ENCODE measurements at places on chromosomes 7 and 10.

DNA sequence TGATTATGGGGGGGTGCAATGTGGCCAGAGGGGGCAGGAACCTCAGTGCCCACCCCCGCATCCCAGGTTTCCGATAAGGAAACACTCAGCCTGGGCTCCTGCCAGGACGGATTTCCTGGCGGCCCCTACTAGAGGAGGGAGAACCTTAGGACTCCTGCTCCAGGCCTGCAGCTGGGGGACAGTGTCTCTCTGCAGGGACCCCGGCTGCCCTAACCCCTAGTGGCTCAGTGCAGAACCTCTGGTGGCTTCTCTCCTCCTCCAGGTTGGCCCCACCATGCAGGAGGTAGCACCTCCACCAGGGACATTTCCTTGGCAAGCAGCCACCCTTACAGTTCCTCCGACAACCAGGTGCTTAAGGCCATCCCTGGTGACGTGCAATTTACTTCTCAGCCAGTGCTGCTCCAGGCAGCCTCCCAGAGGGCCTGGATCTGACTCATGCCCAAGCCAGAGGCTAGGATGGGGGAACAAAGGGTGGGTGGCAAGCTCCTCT is 31.9 kb downstream of the SH2B2 start:
- no peak for DNase-seq

GRCh38 chr7:41709621-41710020 is 6.7 kb upstream of the INHBA start:
- no peak for DNase-seq

GRCh38 chr10:18665815-18666558 is 6.8 kb downstream of the ARL5B start:
- no peak for DNase-seq

DNA sequence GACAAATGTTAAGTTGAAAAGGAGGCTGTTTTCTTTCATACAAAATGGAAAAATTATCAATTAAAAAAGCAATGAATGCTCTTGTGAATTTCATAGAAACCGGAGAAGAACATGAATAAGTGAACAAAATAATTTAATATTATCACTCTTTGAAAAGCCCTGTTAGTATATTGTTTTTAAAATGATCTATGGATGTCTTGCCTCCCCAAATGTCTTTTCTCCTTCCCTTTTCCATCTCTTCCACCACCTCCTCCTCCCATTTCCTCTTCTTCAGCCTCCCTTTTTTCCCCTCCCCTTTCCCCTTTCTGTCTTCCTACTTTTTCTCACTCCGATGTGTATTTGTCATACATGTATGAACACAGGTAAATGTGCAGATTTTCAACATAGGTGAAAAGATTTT is 234.7 kb downstream of the MALRD1 start:
- no peak for DNase-seq

DNA sequence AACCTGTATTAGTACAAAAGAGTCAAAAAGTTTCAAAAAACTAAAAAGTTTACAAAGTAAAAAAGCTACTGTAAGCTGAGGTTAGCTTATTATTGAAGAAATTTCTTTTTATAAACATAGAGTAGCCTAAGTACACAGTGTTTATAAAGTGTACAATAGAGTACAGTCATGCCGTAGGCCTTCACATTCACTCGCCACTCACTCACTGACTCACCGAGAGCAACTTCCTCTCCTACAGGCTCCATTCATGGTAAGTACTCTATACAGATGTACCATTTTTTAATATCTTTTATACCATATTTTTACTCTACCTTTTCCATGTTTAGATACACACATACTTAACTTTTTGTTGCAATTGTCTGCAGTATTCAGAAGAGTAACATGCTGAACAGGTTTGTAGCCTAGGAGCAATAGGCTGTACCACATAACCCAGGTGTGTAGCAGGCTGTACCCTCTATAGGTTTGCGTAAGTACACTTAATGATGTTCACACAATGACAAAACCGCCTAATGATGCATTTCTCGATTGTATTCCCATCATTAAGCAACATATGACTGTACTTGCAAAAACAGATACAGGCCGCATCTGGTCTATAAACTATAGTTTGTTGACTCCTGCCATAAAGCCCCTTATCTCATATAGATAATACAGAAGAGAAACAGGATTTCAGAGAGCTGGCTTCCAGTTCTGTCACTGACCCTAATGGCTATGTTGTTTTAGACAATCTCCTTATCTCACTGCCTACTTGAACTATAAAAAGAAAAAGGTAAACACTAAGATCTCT is 438.8 kb downstream of the HTR7 start:
- no peak for DNase-seq

DNA sequence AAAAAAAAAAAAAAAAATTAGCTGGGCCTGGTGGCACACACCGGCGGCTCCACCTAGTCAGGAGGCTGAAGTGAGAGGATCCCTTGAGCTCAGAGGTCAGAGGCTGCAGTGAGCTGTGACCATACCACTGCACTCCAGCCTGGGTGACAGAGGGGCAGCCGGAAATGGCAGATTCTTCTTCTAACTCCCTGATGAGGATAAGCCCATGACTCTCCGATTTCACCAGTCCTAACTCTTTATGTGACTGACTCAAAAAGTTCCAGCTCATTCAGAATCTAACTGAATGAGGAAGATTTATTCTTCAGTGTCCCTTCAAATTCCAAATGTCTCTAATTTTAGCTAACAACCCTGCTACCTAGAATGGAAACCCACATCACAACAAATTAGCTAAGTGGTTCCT is 4.2 kb downstream of the C10orf67 start:
- no peak for DNase-seq

DNA sequence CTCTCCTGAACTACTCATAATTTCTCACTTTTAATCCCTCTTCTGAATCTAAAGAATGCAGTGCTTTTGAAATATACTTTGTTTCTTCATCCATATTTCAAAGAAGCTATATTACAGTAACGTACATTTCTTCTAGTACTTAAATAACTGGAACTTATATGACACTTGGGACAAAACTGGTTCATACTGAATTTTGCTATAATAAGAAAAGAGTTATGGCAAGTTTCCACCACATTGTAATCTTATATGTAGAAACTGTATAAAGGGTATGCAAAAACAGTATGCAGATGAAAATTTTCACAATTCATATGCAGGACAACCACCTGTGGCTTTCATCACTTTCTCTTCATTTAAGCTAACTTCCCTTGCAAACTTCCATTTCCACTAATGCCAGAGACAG is 785.7 kb downstream of the CNTNAP2 start:
- DNase-seq = no peak

- DNase-seq = no peak
These were observed 79.3 kb upstream of the MDFIC start for GRCh38 chr7:114842551-114843065.

DNA sequence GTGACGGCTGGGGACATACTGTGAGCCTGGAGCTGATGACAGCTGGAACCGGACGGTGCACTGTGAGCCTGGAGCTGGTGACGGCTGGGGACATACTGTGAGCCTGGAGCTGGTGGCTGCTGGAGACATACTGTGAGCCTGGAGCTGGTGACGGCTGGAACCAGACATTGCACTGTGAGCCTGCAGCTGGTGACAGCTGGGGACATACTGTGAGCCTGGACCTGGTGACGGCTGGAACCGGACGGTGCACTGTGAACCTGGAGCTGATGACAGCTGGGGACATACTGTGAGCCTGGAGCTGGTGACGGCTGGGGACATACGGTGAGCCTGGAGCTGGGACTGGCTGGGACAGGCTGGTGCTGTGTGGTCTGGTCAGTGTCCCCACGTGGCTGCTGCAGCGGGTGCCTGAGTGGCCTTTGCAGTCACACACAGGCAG is 47.9 kb downstream of the PTPRN2 start:
- peak; percentile 58 for DNase-seq

- no peak for DNase-seq
These were observed 23.4 kb upstream of the LIPA start for GRCh38 chr10:89274928-89275327.
